CD4-positive, alpha-beta memory T cell (primary cell): ENCODE measurements at places on chromosomes 1 and 21.

GRCh38 chr1:95284420-95284819 lies 50.4 kb downstream of the RWDD3 start:
- DNase-seq = no peak

- DNase-seq = no peak
Observed at GRCh38 chr21:36419996-36420395, 34.8 kb downstream of the CHAF1B start.

DNA sequence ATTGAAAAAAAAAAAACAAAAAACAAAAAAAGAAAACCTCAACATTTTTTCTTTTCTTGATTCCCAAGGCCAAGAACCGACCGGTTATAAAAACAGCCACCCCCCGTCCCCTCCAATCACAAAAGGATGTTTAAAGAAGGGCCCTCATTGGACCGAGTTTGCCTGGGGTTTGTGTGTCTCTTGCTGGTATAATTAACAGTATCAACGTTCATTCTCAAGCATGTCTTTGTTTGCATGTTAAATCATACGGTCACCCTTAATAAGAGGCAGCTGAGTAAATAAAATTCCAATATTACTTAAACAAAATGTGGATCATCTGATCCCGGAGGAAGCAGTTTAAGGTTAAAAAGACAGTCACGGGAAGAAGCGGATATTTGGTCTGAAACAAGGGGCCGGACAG lies 201.1 kb downstream of the PRDM2 start:
- DNase-seq = no peak

- no peak for DNase-seq
Observed at GRCh38 chr21:31838586-31839355, 34.0 kb upstream of the HUNK start.

GRCh38 chr1:181073638-181074037 lies 14.9 kb upstream of the IER5 start:
- DNase-seq = no peak

- no peak for DNase-seq
Observed at GRCh38 chr1:2627746-2628145, 5.1 kb downstream of the MMEL1 start.

DNA sequence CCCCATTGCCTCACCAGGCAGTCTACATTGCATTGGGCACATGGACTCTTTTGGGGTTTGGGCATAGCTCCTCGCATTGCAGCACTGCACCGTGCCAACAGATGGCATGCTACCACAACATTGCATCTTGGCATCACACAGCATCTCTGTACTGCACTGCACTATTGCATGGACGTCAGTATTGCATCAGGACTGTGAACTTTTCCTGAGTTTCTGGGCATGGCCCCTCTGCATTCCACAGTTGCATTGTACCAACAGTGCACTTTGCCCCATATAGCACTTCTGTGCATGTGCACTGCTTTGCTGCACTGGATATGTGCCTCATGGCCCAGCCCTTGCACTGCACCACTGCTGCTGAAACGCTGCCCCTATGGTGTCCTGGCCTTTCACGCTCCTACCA lies 9.6 kb downstream of the PTPRU start:
- DNase-seq = no peak
